ENCODE measurements at places on chromosomes 3 and 15. TPM values are rescaled to one million over a fixed set of nuclear protein-coding genes. Genes with fewer than 3 reads are reported as not detected.

DNA sequence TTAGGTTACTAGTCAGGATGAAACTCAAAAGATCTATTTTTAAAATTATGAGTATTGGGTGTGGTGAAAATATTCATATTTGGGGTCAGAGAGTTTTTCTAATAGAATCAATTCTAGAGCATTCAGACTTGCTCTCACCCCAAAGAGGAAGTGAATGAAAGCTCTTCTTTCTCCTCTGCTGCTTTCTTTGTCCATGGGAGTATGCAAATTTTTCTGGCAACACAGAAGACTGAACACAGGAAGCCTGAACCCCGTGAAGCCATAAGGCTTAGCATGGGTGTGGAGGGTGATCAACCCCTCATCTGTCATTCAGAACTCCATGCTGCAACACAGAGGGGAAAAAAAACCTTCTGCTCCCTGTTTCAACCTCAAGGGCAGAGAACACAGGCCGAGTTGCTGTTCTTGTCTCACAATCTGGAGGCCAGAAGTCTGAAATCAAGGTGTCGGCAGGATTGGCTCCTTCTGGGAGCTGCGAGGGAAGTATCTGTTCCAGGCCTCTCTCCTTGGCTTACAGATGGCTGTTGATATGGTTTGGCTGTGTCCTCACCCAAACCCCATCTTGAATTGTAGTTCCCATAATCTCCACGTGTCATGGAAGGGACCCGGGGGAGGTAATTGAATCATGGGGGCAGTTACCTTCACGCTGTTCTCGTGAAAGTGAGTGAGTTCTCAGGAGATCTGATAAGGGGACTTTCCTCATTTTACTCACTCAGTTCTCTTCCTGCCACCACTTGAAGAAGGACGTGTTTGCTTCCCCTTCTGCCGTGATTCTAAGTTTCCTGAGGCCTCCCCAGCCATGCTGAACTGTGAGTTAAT is 33.7 kb upstream of the CD47 start:
- no peak for DNase-seq

Gene UBXN7
- 12.3 TPM for total RNA-seq

Gene CHDH
- total RNA-seq = not detected

- DNase-seq = peak; percentile 66
Observed at GRCh38 chr3:54188176-54188791, 65.9 kb downstream of the CACNA2D3 start.

Gene LRRC31
- total RNA-seq = not detected

DNA sequence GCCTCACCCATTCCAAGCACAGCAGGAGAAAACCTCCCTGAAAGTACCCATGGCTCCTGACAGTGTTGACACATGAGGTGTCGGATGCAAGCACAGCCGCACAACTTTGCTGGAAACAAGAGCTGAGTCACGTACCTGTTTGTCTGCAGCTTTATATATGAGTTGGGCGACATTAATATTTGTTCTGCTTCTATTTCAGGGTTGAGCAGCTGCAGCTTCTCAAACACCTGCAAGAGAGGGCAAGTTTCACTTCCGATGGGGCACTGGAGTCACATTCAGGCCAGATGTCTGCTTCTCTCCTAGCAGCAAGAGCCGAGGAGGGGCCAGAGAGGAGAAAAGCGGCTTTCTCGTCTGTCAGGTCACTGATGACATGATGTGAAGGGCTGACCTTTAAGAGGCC is 88.0 kb downstream of the NUP210 start:
- no peak for DNase-seq
